Germinal center (tissue), 1 donor: ENCODE measurements at places on chromosomes 11 and 22.

GRCh38 chr11:117334896-117335295 lies 7.2 kb downstream of the CEP164 start:
- DNase-seq = no peak

DNA sequence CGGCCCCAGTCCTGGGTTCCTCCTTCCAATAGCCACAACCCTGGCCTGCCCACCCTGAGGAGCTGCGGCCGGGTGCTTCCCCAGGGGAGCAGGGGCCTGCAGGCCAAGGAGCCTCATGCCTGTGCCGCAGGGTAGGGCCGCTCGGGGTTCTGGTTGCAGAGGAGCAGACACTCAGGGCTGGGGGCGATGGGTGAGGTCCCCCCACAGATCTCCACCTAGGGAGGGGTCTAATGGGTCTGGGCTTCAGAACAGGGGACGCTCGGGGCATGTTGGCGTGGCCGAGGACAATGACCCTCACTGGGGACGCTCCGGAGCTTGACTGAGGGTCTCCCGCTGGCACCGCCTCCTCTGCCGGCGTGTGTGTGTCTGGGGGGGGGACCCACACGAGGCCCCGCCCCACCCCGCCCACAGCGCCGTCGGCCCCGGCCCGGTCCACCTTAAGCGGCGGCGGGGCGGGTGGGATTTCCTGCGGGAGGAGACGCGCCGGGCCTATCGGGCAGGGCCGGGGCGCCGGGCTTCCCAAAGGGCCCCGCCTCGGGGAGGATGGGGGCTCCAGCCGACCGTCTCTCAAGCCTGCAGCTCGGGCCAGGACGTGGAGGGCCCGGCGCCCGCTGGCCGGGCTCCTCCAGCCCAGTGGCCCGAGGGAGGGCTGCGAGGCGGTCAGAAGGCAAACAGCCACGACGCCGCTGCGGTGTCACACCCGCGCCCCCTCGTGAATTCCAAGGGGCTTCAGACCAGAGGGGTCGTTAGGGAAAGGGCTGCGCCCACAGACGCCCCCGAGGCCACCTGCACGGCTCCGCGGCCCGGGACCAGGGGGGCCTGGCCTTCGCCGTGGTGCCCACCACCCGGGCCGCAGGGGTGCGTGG lies 640 bp upstream of the ZDHHC8 start:
- peak; percentile 80 for DNase-seq

DNA sequence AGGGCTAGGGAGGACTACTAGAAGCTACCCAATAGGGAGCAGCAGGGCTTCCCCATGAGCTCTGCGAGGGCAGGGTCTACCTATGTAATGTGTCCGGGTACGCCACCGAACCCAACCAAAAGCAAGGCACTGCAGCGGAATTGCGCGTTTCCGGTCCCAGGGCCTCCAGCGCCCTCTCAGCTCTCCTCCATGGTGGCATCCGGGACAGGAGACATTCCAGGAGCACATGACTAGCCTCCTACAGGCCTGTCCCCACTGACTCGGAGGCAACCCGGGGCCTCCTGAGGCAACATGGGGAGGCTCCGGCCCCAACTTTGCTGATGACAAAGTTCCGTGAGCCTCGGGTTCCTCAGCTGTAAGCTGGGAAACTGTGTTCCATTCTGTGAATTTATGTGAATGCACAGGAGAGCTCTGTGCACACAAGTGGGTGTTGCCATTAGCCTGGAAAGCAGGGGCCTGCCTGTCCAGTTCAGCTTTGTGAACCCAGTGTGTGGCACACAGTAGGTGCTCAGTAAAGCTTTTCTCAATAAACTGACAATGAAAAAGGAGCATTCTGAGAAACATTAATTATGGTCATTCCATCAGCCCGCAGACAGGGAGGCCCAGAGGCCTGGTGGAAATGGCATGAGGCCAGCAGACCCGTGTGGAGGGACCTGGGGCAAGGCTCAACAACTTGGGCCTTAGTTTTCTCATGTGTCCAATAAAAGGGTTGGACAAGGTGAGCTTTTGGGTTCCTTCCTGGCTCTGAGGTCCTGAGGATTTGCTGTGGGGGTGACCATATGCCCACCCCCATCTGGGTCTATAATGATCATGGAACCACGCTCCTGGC lies 50.3 kb downstream of the CHRDL2 start:
- DNase-seq = no peak

DNA sequence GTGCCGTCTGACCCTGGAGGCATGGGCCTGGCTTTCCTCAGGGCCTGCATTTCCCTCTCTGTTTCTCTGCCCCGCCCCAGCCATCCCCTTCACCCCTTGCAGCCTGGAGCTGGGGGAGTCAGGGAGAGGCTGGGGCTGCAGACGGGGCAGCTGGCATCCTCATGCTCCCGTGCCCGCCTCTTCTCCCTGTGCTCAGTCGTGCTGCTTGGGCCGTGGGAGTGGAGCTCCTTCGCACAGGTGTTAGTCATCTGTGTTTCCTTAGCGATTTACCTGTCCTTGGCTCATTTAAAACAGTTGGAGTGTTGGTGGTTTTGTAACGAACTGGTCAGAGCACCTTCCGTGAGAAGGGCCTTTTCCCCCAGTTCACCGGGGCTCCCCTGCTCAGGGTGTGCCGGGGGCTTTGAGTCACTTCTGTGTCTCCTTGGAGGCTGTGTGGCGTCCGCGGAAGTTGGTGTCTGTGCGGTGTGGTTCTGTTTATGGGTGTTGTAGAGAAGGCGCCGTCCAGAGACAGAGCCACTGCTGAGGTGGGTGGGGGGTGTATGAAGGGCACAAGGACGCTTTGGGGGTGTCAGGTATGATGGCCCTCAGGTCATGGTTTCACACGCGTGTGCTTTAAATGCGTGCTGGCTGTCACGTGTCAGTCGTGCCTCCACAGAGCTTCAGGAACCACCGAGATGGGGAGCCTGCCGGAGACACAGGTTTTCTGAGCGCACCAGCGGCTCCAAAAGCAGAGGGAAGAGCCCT lies 19.5 kb downstream of the BRSK2 start:
- DNase-seq = no peak

DNA sequence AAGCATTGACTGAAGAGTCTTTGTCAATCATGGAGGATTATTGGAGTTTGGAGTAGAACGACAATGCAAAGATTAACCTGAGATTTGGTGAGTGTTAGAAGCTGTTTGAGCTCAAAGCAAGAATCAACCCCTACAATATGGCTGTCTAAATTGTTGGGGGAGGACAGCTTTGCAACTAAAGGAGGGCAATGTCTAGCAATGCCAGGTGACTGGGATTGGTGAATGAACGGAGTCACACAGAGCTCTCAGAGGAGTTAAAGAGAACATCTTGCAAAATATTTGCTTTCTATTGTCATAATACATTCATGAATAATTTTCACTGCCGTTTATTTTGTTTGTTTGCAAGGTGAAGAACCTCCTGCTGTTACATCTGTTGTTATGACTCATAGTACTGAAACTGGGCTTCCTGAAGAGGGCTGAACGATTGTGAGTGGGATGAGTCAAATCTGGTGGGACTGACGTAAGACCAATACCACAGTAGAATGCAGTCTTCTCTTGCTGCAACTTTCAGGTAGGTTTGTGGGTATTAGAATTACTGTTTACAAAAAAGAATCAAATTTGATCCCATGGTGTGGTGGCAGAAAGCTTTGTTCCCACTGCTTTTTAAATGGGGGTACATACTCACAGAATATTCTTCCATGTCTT lies 281.9 kb downstream of the CADM1 start:
- peak; percentile 27 for DNase-seq

DNA sequence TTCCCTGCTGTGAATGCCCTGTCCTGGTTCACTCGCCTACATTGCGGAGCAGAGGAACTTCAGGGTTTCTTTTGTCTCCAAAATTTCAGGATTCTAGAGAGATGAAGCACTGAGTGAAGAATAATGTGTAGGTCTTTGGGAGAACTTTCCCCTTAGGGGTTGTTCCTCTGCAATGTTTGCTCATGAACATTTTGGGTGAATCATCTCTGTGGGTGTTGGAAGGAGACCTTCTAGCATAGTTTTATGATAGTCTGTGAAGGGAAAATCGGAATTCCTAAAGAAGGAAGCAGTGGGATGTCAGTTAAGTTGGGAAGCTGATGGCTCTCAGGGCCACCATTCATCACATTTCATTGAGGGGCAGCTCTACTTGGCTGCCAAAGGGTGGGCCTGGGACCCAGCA lies 64.8 kb downstream of the MIAT start:
- no peak for DNase-seq

GRCh38 chr11:30279796-30280195 lies 43.1 kb upstream of the ARL14EP start:
- no peak for DNase-seq

GRCh38 chr11:111459506-111460270 lies 52.5 kb downstream of the BTG4 start:
- DNase-seq = no peak

DNA sequence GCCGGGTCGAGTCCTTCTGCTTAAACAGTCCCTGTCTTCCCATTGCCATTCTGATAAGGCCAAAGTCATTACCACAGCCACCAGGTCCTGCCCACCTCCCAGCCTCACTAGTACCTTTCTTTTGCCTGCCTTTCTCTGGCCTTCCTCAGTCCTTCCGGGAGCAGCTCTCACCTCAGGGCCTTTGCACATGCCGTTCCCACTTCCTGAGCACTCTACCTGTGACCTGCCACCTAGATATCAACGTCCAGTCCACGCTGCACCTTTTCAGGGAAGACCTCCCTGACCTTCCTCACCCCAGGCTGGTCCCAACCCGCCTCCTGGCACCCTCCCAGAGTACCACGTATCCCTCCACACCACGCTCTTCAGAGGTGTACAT lies 7.8 kb upstream of the OSM start:
- DNase-seq = no peak

DNA sequence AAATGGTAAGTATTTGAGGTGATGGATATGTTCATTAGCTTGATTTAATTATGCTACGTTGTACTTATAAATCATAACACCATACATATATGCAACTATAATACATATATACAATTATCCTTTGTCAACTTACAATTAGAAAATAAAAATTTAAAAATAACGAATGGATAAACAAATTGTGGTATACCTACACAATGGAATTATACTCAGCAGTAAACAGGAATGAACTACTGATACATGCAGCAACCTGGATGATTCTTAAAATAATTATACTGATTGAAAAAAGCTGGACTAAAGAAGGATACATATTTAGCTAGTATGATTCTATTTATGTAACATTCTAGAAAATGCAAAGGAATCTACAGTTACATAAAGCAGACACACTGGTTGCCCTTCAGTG lies 425.7 kb downstream of the DYNC2H1 start:
- no peak for DNase-seq

- DNase-seq = no peak
These were observed 52.9 kb upstream of the PITPNB start for GRCh38 chr22:27971926-27972325.

GRCh38 chr22:17921871-17922821 lies 102.2 kb downstream of the MICAL3 start:
- no peak for DNase-seq

DNA sequence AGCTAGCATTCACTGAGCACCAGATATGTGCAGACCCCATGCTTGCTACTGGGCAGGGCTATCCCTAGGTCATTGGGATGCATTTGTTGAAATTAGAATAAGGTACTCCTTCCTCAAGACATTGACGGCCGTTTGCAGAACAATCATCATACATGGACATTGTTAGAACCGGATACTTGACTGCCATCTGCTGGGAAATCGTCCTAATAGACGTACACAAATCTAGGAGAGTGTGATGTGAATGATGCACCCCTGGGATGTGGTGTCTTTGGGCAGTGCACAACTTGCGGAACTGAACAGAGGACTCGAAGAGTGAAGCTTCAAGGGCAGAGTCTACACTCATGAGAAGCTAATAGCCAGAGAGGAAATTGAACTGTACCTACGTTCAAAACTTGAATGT lies 35.9 kb downstream of the MYO18B start:
- no peak for DNase-seq

DNA sequence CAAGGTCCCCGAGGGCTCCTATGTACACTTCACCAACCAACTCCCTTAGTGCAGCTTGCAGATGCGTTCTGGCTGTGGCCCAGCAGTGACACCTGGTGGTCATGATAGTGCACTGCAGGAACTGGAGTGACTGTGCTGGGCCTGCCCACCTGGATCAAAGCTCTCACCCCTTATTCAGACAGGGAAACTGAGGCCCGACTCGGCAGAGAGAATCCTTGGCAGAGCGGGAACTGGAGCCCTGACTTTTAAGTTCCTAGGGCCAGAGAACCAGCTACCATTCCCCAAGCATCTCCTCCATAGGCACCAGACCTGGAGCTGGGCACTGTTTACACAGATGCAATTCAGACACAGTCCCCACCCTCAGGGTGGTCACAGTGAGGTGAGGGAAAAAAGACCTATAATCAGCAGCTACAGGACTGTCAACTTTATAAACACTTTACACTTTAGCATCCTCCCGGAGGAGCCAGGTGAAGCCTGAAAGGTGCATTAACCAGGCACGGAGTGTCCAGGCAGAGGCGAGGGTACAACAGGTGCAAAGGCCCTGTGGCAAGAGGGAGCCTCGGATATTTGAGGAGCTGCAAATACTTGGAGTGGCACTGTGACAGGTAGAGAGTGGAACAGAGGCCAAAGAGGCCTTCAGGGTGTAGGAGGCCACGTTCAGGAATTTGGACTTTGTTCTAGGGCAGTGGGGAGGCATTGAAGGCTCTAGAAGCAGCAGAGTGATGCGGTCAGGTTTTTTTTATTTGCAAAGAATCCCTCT lies 22.0 kb downstream of the RHBDD3 start:
- peak; percentile 73 for DNase-seq

DNA sequence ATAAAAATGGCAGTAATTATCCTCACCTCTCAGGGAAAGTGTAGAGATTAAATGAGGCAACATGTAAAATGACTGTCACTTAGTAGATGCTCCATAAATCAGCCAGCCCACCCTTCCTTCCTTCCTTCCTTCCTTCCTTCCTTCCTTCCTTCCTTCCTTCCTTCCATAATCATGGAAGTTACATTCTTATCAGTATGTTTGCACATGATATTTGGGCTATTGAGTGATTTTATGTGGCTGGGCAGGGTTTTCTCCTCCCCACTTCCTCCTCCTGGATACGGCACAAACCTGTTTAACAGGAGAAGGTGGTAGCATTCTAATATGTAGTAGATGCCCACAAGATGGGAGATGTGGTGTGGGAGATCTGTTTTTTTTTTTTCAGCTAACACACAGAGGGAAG lies 11.9 kb downstream of the LYVE1 start:
- DNase-seq = no peak

DNA sequence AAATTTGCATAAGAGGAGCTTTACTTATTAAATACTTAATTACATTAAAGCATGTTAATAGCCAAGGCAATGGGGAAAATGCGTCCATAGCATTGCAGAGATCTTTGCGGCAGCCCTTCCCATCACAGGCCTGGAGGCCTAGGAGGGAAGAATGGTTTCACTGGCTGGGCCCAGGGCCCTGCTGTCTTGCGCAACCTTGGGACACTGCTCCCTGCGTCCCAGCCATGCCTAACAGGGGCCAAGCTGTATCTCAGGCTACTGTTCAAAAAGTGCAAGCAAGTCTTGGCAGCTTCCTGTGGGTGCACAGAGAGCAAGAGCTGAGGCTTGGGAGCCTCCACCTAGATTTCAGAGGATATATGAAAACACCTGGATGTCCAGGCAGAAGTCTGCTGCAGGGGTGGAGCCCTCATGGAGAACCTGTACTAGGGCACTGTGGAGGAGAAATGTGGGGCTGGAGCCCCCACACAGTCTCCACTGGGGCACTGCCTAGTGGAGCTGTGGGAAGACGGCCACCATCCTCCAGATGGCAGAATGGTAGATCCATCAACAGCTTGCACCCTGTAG lies 46.0 kb downstream of the THAP12 start:
- no peak for DNase-seq

- DNase-seq = no peak
These were observed 42.9 kb downstream of the LRRC32 start for GRCh38 chr11:76627606-76628005.

- no peak for DNase-seq
These were observed 32.1 kb downstream of the HSD17B12 start for GRCh38 chr11:43712676-43713075.

- no peak for DNase-seq
These were observed 1758.2 kb upstream of the RAG2 start for GRCh38 chr11:38356255-38356654.
